T-helper 22 cell (primary cell): ENCODE measurements at places on chromosomes 2 and 18.

GRCh38 chr2:220096406-220096805 is 469.0 kb downstream of the SLC4A3 start:
- DNase-seq: no peak

- no peak for DNase-seq
These were observed 182.6 kb upstream of the CHAC2 start for GRCh38 chr2:53584986-53585385.

- DNase-seq: no peak
These were observed 14.3 kb upstream of the CCDC85A start for GRCh38 chr2:56169521-56169920.

- DNase-seq: no peak
These were observed 133.8 kb upstream of the KCNH7 start for GRCh38 chr2:162972383-162972782.

DNA sequence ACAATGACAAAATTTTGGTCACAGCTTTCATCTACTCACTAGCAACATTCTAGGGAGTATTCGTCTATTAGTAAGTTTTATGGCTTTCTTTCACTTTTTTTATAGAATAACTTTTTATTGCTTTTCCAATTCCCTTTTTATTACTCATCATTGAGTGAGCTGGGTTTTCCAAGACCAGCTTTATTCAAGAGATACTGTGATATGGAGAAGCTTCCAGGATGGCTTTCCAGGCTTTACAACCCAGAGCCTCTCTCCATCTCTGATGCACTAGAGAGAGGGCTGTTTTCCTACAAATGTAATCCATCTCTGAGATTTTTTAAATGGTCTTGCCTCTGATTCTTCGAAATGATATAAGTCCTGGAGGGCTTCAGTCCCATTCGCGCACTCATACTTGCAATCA is 118.3 kb downstream of the LDLRAD4 start:
- no peak for DNase-seq

DNA sequence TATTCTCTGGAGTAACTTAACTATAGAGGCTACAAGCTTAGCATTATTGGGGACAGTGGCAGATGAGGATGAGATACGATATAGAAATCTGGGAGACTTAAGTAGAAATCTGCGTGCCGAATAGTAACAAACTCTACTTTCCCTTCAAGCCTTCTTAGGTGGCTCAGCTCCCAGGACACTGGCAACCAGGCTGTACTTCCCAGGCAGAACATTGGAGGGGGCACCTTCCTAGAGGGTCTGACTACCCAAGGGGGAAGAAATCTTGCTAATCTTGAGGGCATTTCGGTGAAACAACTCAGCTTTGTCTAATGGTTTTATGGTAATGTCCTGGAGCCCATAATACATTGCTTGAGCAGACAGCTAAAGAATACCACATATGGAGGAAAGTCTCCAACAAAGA is 126.2 kb upstream of the DTNA start:
- DNase-seq: no peak

GRCh38 chr18:6879508-6880195 is 150.1 kb downstream of the ARHGAP28 start:
- no peak for DNase-seq

DNA sequence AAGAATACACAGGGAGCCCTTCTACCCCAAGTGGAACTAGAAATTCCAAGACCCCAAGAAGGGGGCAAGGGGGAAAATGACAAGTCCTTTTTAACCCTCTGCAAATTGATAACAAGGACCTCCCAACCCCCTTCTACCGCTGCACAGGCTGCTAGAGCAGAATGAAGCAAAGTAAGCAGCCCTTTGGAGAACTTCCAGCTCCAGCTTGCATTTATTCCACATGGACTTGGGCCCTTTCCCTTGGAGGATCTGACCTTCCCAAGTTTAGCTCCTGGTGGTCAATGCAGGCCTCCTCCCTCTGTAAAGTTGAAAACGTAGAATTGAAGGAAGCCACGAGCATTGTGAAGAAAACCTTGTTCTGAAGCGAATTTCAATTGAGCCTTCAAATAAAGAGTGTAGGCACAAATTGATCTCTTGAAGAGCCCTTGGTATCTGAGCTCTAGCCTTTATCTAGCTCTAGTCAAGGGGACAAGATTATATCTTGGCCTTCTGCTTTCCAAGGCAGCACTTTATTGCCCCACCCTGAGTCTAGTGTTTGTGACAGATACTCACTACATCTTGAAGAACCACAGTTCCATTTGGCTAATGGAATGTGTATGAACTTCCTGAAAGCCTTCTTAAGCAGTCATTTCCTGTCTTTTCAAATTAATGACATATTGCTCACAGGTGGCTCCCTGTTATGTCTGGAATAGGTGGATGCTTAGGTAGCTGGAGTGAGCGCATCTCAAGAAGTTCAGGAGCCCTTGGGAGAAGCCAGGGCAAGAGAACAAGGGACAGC is 37.2 kb downstream of the SLC14A2 start:
- DNase-seq: no peak

GRCh38 chr2:228614741-228615140 is 433.3 kb upstream of the SPHKAP start:
- DNase-seq: no peak
